ENCODE measurements at places on chromosomes 11 and 22. TPM values are rescaled to one million over a fixed set of nuclear protein-coding genes. Genes with fewer than 3 reads are reported as not detected.

- DNase-seq = no peak
These were observed 1.5 kb upstream of the SREBF2 start for GRCh38 chr22:41831383-41831782.

GRCh38 chr22:48171271-48171691, 1408.8 kb downstream of the TBC1D22A start:
- no peak for DNase-seq

DNA sequence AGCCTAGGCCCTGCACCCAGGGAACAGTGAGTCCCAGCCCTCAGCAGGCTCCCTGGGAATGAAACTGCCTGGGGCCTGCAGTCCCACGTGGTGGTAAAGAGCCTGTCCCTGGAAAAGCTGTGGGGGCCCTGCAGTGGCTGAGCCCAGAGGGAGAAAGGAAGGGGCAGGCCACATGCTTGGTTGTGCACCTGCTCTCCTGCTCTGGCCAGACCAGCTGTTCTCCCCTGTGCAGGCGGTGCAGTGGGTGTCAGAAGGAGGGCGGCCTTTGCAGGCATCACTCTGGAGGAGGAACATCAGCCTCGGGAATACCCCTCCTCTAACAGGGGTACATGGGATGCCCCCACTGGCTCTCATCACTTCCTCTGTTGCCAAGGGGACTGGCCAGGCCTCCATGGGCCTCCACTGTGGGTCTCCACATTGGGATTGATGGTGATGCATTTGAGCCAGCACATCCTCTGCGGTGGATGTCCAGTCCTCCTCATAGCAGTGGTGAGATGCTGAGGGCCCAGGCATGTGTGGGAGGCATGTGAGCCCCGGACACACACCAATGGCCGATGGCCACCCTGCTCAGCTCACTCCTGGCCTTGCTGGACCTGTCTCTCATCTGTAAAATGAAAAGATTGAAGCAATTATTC, 690.4 kb downstream of the BRD1 start:
- no peak for DNase-seq

DNA sequence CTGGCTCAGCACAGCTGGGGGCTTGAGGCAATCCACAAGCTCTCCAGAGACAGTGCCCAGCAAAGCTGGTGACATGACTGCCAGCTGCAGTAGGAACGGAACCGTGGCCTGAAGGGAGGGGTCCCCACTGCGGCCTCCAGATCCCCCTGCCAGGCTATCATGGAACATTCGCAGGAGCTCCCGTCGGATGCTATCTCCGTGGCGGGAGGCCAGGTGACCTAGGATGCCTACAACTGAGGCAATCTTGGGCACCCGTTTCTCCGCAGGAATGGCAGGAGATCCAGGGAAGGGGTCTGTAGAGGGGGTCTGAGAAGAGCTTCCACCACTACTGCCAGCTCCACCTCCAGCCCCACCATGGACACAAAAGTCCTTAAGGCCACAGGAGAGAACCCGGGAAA, 2.6 kb upstream of the GANAB start:
- DNase-seq = no peak

GRCh38 chr11:105713106-105713505, 103.2 kb downstream of the GRIA4 start:
- no peak for DNase-seq

The TEX12 gene
- 0.95 TPM for total RNA-seq

The USP2 gene
- total RNA-seq = 17.3 TPM
